ENCODE measurements at places on chromosomes 4 and X.

GRCh38 chr4:110135523-110135922, 62.9 kb downstream of the ELOVL6 start:
- DNase-seq, result no peak

GRCh38 chrX:675955-676295, 45.3 kb downstream of the SHOX start:
- DNase-seq, result no peak

DNA sequence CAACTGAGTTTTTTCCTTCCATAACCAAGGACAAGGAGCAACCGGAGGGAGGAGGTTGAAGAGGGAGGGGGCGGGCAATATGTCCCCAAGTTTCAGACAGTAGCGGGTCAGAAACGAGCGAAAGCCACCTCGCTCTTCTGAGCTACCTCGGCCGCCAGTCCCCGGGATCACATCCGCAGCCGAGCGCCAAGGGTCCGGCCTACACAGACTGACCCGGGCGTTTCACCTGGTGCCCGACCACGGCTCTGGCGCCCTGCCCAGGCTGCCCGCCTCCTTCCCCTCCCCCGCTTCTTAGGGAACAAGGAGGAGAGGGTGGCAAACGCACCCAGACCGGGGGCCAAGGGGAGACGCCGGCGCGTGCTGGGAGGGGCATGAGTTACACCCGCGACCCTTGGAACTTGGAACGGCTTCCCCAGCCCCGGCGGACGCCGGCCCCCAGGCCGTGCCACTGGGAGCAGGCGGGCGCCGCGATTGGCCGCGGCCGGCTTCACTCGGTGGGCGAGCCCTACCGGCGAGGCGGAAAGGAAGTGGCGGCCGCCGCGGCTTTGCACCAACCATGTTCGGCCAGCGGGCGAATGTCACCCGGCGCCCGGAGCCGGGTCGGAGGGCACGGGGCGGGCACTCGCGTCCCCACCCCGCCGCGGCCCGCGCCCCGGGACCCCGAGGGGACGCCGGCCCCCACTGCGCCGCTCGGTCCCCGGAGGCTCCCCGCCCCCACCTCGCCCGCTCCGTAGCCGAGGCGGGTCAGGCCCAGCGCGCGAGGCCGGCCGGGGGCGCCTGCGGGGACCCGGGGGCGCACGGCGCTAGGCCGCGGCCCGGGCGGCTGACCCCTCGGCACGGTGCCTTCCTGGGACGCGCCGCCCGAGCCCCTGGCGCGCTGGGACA, 1.5 kb downstream of the IRF2 start:
- no peak for DNase-seq

GRCh38 chrX:123155327-123155726, 28.8 kb upstream of the GRIA3 start:
- DNase-seq, result no peak

DNA sequence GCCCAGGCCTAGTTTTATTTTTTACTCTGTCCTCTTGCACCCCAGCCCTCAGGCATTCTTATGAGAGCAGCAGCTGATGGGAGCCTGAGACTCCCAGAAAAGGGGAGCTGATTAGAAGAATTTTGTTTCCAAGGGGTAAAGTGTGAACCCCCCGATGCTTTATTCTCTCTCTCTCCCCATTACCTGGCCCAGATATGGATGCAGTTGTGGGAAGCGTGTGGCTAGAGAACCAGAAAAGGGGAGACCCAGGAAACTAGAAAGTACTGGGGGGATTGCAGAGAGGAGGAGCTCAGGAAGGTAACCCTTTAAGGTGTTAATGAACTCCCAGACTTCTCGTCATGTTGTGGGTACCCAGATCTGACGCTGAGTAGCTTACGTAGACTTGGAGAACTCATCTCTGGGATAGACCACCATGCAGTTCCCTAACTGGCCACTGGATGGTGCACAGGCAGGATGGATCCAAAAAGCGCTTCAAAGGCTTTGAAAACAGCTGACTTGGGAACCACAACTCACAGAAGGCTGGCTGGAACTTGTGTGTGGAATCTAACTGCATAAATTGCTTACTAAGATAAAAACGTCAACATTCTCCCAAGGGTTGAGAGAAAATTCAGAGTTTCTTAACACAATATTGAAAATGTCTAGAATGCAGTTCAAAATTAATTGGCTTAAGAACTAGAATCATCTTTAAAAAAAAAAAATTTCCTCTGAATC, 64.7 kb downstream of the TBC1D14 start:
- peak; percentile 19 for DNase-seq

GRCh38 chr4:17112292-17112659, 213.8 kb upstream of the LDB2 start:
- DNase-seq, result no peak
